ENCODE measurements at places on chromosomes 16 and 17.

DNA sequence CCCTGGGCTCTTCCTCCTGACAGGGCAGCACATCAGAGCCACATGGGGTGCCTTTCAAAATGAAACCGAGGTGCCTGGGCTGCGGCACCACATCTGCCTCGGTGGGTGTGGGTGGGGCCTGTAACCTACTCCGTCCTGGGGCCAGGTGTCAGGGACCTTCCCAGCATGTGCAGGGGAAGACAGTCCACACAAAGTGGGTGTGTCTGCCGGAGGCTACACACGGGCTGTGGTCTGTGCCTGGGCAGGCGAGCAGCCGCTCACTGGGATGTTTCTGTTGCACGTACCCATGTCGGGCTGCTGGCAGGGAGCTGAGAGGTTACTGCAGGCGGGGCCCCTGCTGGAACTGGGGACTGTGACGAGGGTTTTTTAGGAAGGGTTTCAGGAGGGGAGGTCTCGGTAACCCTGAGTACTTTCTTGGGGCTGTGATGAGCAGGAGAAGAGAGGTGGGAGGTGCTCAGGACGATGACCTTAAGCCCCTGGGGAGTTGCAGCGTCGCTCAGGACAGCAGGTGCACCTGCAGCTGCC lies 351.2 kb downstream of the SEC14L1 start:
- no peak for DNase-seq

- no peak for DNase-seq
Measured at GRCh38 chr17:78876094-78876597, 26.9 kb downstream of the CEP295NL start.

GRCh38 chr16:57310801-57311200 lies 26.3 kb upstream of the PLLP start:
- DNase-seq, result no peak

- DNase-seq, result no peak
Measured at GRCh38 chr16:70651524-70651923, 5.2 kb downstream of the IL34 start.

- no peak for DNase-seq
Measured at GRCh38 chr17:34670618-34671017, 91.2 kb downstream of the TMEM132E start.
